ENCODE measurements at places on chromosomes 7 and 10. TPM values are rescaled to one million over a fixed set of nuclear protein-coding genes. Genes with fewer than 3 reads are reported as not detected.

DNA sequence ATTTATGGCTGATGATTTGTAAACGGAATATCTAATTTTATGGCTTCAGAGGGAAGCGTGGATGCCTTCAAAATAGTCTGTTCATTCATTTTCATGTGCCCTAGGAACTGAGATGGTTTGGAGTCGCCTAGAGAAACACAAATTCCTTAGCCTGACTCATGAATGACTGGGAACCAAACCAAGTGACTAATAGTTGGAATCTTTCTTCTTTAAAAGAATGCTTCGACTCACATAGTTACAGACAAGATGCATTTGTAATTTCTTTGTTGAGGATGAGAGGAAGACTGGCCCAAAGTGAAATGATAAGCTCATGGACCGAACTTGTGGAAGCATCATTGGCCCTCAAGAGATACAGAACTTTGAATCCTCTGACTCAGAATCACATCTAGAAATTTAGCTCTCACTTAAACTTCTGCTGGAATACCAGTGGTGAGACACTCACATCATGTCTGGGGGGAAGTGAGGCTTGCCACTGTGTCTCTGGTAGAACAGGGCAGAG is 1107.2 kb downstream of the NRG3 start:
- no peak for DNase-seq

- no peak for DNase-seq
Measured at GRCh38 chr10:124942317-124943169, 620 bp downstream of the ZRANB1 start.

- DNase-seq, result no peak
Measured at GRCh38 chr10:132294561-132295318, 13.0 kb downstream of the STK32C start.

- DNase-seq, result no peak
Measured at GRCh38 chr10:37488792-37489657, 363.6 kb downstream of the ANKRD30A start.

- DNase-seq, result no peak
Measured at GRCh38 chr7:135160858-135161653, 9.5 kb downstream of the CYREN start.

- no peak for DNase-seq
Measured at GRCh38 chr10:31584098-31584631, 265.1 kb downstream of the ZEB1 start.

DNA sequence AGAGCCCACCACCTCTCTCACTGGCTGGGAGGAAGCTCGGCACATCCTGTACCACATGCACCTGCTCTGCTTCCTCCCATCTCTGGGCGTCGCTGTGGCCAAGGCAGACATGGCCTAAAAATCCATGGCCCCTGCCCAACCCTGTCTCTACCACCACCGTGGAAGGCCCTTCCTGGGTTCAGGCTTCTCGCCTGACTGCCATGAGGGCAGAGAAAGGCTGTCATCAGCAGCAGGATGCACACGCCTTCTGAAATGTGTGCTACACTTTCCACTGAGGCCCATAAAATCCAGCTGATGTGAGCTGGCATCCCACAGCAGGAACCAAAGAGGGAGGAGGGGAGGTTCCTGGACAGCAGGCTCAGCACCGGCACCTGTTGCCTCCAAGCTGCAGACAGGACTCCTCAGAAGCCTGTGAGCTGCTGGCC is 93.4 kb downstream of the PTPRN2 start:
- no peak for DNase-seq

GRCh38 chr7:150417863-150418262 is 32.6 kb upstream of the GIMAP8 start:
- no peak for DNase-seq

GRCh38 chr10:50614444-50615137 is 9.2 kb downstream of the SGMS1 start:
- DNase-seq, result peak; percentile 22

- no peak for DNase-seq
Measured at GRCh38 chr7:69966766-69967591, 368.7 kb downstream of the AUTS2 start.

DNA sequence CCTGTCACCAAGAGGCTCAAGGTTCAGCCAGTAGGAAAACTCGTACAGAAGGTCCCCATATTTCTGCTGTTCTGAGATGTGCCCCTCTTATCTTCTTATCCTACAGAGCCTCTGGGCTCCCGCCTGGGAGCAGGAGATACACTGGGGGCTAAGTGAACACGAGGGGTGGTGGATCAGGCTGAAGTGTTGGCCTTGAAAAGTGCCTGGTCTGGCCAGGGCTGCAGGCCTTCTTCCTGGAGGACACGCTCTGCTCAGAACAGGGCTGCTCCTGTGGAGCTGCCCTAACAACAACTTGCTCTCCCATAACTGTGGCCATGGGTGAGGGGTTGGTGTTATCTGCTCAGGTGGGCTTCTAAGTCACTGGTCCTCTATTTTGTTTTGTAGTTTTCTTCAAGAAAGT is 33.7 kb downstream of the C10orf120 start:
- DNase-seq, result no peak

DNA sequence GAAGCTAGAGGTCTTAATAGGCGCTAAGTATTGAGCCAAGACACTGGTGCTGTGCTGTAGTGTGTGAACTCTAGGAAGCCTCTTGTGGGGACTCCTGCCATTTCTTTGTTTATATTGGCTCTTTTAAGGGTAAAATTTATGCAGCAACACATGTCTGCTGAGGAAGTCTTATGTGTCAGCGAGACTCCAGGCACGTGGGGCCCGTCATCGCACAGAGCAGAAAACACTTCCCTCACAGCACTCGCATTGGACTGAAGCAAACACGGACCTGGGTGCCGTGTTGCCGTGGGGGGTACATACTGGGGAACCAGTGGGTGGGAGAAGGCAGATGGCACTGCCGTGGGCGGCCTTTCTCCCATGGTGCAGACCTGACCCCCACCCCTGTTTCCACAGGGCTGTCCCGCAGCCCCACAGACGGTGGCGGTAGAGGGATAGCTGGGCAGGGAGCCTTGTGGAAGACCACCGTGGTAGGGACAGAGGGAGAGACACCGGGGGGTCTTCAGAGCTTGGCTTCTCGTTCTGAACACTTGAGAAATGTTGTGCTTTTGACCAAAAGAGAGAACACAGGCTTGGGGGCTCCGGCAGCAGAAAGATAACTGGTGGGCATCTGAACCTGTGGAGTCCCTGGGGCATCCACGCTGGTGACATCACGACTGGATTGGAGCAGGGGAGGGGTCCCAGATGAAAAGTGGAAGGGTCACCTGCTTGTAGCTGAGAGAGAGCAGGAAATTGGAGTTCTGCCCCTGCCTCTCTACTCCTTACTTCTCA is 284.7 kb upstream of the SHH start:
- no peak for DNase-seq

- peak; percentile 43 for DNase-seq
Measured at GRCh38 chr10:134247-135131, 766 bp upstream of the ZMYND11 start.

GRCh38 chr10:131082201-131082850 is 229.2 kb downstream of the TCERG1L start:
- DNase-seq, result no peak

Gene LIPK
- total RNA-seq, result not detected

Gene ZP3
- total RNA-seq, result 3.5 TPM

Gene AMZ1
- total RNA-seq, result 0.04 TPM

Gene EBLN1
- total RNA-seq, result not detected

Gene CYP3A4
- not detected for total RNA-seq

Gene ARHGAP22
- total RNA-seq, result not detected

Gene CPEB3
- total RNA-seq, result 1.9 TPM

Gene INSYN2A
- total RNA-seq, result not detected

Gene SLC18A3
- not detected for total RNA-seq

Gene WEE2
- total RNA-seq, result not detected
